ENCODE measurements at places on chromosomes 12 and 14.
A peak's percentile ranks its signal among the peaks of the same experiment; 100 is the strongest.

GRCh38 chr14:102917056-102917385 is 5.4 kb upstream of the AMN start:
- no peak for DNase-seq

DNA sequence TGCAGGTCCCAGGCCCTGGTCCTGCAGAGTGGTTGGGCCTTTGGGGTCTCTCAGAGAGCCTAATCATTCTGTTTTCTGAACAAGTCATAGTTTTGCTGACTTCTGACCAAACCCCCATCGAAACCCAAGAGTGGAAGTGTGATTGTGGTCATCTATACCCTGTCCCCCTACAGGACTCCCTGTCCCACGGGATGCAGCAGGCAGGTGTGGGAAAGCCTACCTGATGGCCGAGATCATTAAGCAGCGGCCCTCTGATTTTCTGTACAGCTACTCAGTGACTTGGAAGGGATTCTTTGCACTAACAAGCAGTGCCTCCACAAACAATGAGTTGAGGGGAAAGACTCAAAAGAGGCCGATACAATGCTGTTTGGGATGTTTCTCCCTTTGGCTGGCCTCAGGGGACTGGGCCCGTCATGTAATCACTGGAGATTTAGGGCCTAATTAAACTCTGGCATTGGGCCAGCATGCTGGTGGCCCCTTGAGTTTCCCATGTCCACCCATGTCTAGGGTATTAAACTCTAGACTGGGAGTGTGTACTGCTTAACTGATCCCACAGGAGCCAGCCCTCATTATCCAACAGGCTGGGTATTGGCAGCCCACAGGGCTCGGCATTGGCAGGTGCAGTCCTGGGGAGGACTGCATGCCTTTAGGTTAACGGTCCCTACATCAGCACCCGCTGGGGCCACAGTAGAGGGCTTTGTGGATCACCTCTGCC is 192.8 kb downstream of the ZFP36L1 start:
- DNase-seq, result peak; percentile 50

GRCh38 chr12:53495903-53496751 is 3.1 kb downstream of the MAP3K12 start:
- no peak for DNase-seq

DNA sequence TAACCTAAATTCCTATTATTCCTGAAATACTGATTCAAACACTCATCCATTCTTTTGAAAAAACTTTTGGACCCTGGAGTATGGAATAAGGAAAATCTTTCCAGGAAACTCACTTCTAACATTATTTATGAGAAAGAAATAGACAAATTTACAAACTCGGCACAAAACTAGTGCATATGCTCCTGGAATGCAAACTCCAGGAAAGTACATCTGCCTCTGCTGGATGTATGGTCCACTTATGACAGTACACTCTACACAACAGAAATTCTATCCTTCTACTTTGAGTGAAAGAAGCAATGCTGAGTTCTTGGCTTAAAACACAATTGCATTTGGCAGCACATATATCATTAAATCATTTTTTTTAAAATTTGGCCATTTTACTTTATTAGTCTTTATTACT is 700.5 kb upstream of the STXBP6 start:
- DNase-seq, result no peak

DNA sequence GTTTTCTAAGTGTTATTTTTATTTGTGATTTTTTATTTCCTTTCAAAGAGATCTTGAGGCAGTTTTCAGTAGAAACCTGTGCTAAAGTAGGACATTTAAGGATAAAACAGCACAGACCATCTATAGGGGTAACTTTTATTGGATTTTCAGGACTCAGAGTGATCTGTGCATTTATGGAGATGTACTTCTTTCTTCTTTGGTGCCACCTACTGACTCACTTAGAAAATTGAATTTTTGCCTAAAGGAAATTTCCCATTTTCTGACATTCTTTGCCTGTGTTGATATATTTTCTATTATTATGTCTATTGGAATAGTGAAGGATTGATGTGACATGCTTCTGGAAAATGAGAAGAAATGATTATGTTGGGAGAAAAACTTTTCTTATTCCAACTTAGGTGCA is 113.0 kb downstream of the UNC79 start:
- peak; percentile 48 for DNase-seq

DNA sequence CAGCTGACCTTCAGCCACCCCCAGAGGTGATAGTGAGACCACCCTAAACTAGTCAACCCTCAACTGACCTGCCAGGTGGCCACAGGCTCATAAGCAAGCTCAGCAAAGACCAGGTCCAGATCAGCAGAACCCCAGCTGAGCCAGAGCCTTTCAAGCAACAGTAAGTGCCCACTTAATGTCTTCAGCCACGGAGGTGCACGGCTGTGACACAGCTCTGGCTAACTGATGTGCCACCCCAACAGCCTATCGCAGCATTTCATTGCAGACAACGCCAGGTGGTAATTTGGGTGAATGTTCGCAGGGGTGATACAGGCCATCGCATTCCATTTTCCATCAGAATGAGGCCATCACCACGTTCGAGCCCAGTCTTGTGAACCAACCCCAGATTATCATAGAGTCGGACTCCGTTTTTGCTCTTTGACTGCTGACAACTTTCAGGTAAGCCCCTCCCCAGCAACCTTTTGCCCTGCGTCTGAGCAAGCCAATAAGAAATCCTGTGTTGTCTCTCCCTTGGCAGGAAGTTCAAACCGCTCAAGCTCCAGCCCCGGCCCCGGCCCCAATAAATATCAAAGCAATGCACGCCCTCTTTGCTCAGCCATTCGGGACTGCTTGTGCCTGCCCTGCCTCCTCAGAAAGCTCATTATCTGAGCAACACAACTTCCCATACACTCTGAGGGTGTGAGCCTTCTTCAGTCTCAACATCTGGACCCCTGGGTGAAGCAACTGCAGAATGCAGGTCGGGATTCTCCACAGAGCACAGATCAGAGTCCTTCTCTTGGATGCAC is 44.4 kb downstream of the JAG2 start:
- no peak for DNase-seq

GRCh38 chr12:91577586-91578539 is 395.2 kb upstream of the DCN start:
- DNase-seq, result peak; percentile 66

- peak; percentile 89 for DNase-seq
Observed at GRCh38 chr12:102478405-102479098, 1.8 kb downstream of the IGF1 start.

GRCh38 chr12:63888908-63889635 is 44.6 kb downstream of the SRGAP1 start:
- peak; percentile 19 for DNase-seq

DNA sequence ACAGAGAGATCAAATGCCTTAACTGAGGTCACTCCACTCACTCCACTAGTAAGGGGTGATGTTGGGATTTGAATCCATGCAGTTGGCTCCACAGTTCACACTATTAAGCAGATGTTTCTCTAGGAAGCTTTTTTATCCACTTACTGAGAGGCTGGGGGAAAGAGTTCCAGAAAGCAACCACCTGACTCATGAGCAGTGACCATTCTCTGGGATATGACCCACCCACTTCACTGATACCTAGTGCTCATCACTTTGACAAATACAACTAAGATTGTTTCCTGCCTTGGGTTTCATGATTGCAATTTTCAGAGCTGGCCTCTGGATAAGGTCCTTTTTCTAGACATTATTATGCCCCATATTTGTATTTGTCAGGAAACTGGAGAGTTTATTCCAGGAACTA is 152.1 kb upstream of the PLEKHG7 start:
- DNase-seq, result no peak

DNA sequence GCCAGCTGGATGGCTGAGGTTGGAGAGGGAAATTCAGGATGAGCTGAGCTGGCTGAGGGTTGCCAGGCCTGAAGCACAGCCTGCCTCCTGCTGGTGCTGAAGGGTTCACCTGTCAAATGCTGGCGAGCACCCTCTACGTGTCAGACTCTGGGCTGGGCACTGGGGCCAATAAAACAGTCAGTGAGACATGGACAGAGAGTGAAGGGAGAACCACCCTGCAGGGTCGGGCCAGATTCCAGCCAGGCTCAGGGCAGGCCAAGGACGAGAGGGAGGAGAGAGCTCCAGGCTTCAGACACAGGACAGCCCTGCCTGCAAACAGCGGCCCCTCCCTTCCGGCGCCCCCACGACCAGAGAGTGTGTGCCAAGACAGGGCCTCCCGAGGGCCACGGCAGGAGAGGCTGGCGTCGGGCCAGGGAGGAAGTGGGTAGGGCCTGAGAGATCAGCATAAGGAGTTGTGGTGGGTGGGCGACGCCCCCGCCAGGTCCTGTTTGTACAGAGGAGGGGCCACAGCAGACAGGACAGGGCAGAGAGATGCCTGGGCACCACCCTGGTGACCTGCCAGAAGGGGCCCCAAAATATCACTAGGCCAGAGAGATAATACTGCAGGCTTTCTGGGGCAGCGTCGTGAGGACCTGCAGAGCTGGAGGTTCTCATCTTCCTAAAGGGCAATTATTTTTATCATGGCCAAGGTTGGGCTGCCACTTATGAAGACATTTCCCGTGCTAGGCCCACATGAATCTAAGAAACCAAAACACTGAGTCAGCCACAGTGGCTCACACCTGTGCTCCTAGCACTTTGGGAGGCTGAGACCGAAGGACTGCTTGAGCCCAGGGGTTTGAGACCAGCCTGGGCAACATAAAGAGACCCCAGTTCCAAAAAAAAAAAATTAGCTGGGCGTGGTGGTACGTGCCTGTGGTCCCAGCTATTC is 73.1 kb upstream of the GPR68 start:
- DNase-seq, result peak; percentile 54

DNA sequence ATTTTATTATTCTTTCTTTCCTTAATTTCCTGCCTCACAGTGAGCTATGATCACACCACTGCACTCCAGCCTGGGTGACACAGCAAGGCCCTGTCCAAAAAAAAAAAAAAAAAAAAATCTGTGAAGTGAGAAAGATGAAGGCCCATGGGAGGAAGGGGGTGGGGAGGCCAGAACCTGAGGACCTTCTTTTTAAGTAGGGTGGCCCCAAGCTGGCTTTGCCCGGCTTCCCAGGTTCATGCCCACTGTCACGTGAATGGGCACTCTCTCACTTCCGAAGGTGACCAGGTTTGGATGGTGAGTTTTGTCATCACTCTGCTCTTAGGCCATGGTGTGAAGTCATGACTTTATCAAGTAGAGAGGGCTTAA is 82.3 kb downstream of the TNFAIP2 start:
- no peak for DNase-seq

- DNase-seq, result peak; percentile 96
Observed at GRCh38 chr12:95838125-95838524, 20.6 kb upstream of the SNRPF start.

DNA sequence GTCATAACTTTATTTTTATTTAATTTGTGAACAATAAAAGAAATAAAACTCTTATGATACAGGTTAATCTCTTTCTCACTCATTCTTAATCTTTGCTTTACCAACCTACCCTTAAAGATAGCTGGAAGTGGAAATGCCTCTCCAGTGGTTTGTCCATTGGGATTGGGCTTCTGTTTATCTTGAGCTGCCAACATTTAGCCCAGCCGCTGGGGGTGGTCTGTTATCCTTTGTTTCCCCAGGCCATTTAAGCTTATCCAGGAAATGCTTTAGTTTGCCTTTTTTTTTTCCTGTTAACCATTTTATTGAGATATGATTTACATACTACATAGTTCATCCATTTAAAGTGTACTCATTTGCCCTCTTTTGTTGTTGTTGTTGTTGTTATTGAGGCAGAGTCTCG is 8.2 kb downstream of the TDG start:
- no peak for DNase-seq

GRCh38 chr12:29043069-29043468 is 106.0 kb upstream of the FAR2 start:
- no peak for DNase-seq

DNA sequence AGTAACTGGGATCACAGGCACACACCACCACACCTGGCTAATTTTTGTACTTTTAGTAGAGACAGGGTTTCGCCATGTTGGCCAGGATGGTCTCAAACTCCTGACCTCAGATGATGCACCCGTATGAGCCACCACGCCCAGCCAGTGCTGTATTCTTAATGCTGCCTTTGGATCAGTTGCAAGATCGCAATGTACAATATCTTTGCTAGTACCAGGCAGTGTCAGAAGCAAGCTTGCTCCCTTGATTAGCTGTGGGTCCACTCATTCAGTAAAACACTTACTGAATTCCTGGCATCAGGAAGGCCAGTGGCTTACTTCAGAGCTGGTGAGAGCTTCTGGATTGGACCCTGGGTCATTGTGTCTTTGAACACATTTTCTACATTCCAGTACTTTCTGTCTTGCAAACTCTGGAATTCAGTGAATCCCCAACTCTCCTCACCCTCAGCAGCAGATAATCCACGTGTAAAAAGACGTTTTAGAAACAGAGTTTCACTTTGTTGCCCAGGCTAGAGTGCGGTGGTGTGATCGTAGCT is 1183.7 kb downstream of the AACS start:
- no peak for DNase-seq

DNA sequence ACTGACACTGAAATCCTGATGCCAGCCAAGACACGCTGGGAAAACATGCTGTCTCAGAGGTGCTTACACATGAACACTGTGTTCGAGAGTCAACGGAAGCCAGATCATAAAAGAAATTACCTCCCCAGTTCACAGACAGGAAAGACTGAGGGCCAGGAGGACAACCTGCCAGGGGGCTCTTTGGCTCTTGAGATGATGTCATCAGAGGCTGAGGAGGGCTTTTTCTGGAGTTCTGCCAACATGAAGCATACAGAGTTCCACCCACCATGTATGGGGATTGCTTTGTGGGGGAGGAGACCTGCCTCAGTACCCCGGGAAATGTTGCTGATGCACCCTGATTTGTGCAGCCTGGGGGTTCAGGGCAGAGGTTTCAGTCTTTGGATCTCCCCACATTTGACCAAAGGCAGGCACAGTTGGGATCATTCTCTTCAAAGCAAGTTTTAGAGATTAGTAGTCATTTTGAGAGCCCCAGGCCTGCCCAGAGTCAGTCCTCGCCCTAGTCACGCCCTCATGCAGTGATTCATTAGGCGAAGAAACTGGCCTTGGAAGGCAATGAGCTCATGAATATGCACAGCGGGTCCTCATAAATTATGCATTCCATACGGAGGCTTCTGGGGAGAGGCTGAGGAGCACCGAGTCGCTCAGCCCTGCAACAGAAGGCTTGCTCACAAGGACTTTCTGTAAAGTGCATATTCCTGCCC is 34.9 kb upstream of the EML1 start:
- DNase-seq, result peak; percentile 69

- no peak for DNase-seq
Observed at GRCh38 chr14:74064426-74064825, 19.8 kb downstream of the ALDH6A1 start.

GRCh38 chr12:68294251-68294650 is 37.9 kb downstream of the MDM1 start:
- DNase-seq, result no peak
